DND-41 (cell line): ENCODE measurements at places on chromosomes 6 and 20.

DNA sequence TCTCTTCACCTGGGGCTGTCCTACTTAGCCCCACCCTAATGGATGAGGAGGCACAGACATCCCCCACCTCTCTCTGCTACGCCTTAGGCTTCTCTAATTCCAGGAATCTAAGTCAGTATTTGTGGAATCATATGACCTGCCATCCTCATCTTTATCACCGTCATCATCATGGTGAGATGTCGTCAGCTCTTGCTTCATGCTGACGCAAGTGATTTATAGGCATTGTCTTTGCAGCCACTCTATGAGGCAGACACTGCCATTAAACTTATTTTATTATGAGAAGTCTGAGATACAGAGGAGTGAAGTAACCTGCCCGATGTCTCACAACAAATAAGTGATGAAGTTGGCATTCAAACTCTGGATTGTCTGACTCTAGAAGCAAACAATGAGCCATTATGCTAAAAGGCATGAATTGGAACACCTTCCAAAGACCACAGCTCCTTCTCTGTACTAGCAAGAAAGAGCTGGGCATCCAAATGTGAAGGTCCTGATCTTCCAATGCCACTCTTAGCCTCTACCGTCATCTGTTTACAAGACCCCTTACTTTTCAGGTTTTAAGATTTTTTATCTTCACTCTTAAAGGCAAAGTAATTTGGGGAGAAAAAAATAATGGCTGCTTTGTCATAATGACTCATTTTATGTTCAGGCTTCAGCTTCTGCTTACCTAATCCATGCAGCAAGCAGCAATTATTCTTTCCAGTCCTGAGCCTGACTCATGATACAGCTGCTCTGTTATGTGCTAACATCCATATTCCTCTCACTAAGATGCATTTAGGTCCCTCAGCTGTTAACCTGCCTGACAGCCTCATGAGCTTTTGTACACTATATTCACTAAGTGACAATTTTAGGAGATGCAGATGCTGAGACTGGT is 113.7 kb upstream of the BCLAF1 start:
- H3K36me3 ChIP-seq: no peaks in the 10 kb centered on the region
- DNase-seq: no peak
- H3K27ac ChIP-seq: no peak overlapping the region
- H3K4me1 ChIP-seq: no peaks in the 10 kb centered on the region
- peaks cover 10% of the 10 kb centered on the region for H3K27me3 ChIP-seq
- no peak overlapping the region for H3K4me3 ChIP-seq

GRCh38 chr20:31901615-31902014 is 31.2 kb downstream of the TTLL9 start:
- H3K4me3 ChIP-seq: no peak overlapping the region
- no peak for DNase-seq
- H3K27me3 ChIP-seq: peaks cover 12% of the 10 kb centered on the region
- no peaks in the 10 kb centered on the region for H3K4me1 ChIP-seq
- H3K36me3 ChIP-seq: no peaks in the 10 kb centered on the region

DNA sequence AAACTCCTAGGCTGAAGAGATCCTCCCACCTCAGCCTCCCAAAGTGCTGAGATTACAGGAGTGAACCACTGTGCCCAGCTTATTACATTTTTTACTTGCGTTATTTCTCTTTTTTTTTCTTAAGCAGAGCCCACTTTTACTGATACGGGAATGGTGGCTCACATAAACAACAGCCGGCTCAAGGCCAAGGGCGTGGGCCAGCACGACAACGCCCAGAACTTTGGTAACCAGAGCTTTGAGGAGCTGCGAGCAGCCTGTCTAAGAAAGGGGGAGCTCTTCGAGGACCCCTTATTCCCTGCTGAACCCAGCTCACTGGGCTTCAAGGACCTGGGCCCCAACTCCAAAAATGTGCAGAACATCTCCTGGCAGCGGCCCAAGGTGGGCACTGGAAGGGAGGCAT is 10.5 kb downstream of the CAPN11 start:
- H3K4me1 ChIP-seq: no peaks in the 10 kb centered on the region; the same call in 1 of the 2 replicates
- no peaks in the 10 kb centered on the region for H3K36me3 ChIP-seq
- H3K27ac ChIP-seq: no peak overlapping the region
- DNase-seq: no peak
- H3K27me3 ChIP-seq: peaks cover 14% of the 10 kb centered on the region

GRCh38 chr20:6006603-6006949 is 47.3 kb downstream of the LRRN4 start:
- peaks cover 28% of the 10 kb centered on the region for H3K36me3 ChIP-seq
- DNase-seq: no peak
- H3K27ac ChIP-seq: peak overlapping the region; percentile 85
- no peaks in the 10 kb centered on the region for H3K27me3 ChIP-seq
- H3K4me1 ChIP-seq: peaks cover 36% of the 10 kb centered on the region

- no peaks in the 10 kb centered on the region for H3K4me1 ChIP-seq
- H3K27ac ChIP-seq: no peak overlapping the region
- peak; percentile 9 for DNase-seq
- no peaks in the 10 kb centered on the region for H3K36me3 ChIP-seq
- H3K27me3 ChIP-seq: no peaks in the 10 kb centered on the region
Observed at GRCh38 chr6:15036690-15037245, 209.1 kb upstream of the JARID2 start.

DNA sequence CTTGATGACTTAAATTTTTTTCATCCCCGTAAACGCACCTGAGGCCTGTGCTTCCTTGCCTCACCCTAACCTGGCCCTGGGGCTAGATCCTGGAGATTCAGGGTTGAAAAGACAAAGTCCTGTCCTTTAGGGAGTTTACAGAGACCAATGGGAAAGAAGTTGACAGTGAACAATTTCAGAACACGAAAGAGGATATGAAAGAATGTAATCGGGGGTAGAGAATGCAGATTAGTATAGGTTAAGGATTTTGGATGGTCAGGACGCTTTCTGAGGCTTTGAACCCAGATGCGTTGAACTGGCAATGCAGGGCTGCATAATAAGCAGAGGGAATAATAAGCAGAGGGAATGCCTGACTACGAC is 1.7 kb upstream of the FBXO5 start:
- DNase-seq: no peak
- peaks cover 40% of the 10 kb centered on the region for H3K36me3 ChIP-seq
- peak overlapping the region; percentile 100 for H3K27ac ChIP-seq
- peak overlapping the region; percentile 94; the same call in 1 of the 2 replicates for H3K4me3 ChIP-seq
- H3K27me3 ChIP-seq: no peaks in the 10 kb centered on the region

- H3K36me3 ChIP-seq: no peaks in the 10 kb centered on the region
- H3K27ac ChIP-seq: no peak overlapping the region
- peaks cover 7% of the 10 kb centered on the region for H3K27me3 ChIP-seq
- no peak for DNase-seq
- no peak overlapping the region for H3K4me3 ChIP-seq
Observed at GRCh38 chr6:105170059-105170458, 9.8 kb downstream of the POPDC3 start.

DNA sequence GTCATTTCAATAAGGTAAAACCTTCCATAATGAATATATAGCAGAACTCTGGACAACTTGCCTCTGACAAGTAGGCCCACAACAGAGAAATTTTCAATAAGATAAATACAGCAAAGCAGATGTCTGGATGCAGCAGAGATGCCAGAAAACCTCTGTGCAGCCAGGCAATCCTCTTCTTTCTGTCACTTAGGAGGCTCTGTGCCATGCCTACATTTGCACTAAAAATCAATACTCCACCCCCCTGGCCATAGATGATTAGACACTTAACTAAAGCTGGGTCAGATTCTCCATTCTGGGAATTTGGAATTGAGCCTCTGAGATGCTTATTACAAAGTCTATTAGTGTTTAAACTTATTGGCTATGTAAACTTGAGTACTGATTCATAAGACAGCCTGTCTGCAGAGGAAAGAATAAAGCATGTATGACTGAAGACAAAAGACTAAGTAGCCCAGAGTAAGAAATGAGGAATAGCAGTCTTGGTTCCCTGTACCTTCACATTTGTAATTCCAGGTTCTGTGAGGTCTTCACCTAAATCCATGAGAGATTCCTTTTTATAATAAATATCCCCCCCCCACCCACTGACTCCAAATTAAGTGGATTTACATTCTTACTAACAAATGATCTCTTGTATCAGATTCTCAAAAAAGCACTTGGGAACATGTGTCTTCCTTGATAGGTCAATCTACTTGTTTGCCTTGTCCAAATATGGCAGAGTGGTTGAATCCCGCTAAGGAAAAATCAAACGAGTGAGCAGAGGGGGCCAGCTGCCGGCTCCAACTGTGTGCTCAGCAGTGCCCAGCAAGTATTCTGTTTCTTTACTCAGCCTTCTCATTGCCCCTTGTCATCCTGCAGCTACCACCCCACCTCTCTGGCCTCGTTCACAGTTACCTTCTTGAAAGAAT is 20.4 kb downstream of the MAN1A1 start:
- no peak overlapping the region for H3K4me3 ChIP-seq
- H3K27ac ChIP-seq: no peak overlapping the region
- H3K36me3 ChIP-seq: no peaks in the 10 kb centered on the region; the same call in none of the 2 replicates
- no peaks in the 10 kb centered on the region for H3K27me3 ChIP-seq

DNA sequence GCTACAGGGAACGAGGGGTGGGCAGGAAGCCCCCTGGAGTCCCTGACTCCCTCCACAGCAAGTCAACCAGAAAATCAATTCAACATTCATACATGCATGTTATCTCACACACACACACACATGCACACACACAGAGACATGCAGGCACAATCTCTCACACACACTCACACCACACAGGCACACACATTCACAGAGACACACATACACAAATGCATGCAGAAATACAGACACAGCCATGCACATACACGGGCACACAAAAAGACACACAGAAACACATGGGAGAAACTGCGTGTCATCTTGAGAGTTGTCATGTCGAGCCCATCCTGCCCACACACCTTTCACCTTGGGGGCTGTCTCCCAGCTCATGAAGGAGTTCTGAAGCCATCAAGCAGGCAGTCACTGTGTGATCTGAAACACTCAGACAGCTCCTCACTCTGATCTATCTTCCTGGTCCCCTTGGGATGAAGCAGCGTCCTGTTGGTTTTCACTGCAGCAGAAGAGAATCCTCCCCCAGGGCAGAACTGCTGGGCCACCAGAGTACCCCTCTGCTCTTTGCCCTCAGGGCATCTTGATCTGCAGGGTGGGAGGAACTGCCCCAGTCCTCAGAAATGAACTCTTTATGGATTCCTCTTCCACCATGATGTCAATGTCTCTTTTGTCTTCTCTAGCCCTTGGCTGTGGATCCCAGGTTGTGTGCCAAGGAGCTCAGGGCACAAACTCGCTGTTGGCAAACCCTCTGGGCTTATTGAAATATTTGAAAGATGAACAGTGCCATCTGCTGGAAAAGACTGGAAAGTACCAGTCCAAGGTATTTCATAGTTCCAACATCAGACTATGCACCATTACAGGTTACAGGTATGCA is 8.8 kb downstream of the RAET1L start:
- peaks cover 15% of the 10 kb centered on the region for H3K27me3 ChIP-seq
- peak; percentile 48 for DNase-seq
- H3K36me3 ChIP-seq: no peaks in the 10 kb centered on the region
- no peaks in the 10 kb centered on the region for H3K4me1 ChIP-seq
- H3K4me3 ChIP-seq: no peak overlapping the region

GRCh38 chr6:122042380-122042779 is 357.1 kb upstream of the HSF2 start:
- no peak for DNase-seq
- H3K4me3 ChIP-seq: no peak overlapping the region
- H3K36me3 ChIP-seq: no peaks in the 10 kb centered on the region
- no peaks in the 10 kb centered on the region for H3K4me1 ChIP-seq
- H3K27me3 ChIP-seq: no peaks in the 10 kb centered on the region

GRCh38 chr6:150069706-150070105 is 785 bp upstream of the ULBP3 start:
- no peaks in the 10 kb centered on the region for H3K4me1 ChIP-seq
- DNase-seq: no peak
- H3K27me3 ChIP-seq: peaks cover 20% of the 10 kb centered on the region
- no peaks in the 10 kb centered on the region for H3K36me3 ChIP-seq
- H3K4me3 ChIP-seq: no peak overlapping the region
- H3K27ac ChIP-seq: no peak overlapping the region

DNA sequence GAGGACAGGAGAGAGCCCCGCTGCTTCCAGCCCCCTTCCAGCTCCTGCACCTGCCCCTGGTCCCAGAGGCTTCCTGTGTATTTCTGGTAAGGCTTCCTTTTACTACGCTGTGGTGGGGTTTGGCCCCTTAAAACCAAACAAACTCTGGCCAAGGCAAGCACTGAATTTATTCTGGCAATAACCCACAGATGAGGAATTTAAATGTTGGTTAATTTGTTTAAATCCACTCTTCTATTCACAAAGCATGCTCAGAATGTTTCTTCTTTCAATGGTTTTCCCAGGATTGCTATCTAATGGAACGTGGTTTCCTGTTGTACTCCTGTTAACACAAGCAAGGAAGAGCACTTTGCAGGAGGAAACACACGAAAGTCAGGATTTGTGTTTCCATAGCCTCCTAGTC is 236.5 kb upstream of the FOXQ1 start:
- H3K4me1 ChIP-seq: no peaks in the 10 kb centered on the region
- no peak overlapping the region for H3K4me3 ChIP-seq
- H3K27ac ChIP-seq: no peak overlapping the region
- DNase-seq: no peak
- no peaks in the 10 kb centered on the region for H3K36me3 ChIP-seq

- no peaks in the 10 kb centered on the region for H3K27me3 ChIP-seq
- no peak overlapping the region for H3K27ac ChIP-seq
- no peaks in the 10 kb centered on the region for H3K4me1 ChIP-seq
- DNase-seq: no peak
- no peak overlapping the region for H3K4me3 ChIP-seq
- peaks cover 9% of the 10 kb centered on the region; the same call in 1 of the 2 replicates for H3K36me3 ChIP-seq
Observed at GRCh38 chr20:8656335-8656734, 412.6 kb upstream of the PLCB4 start.

- H3K36me3 ChIP-seq: no peaks in the 10 kb centered on the region
- no peaks in the 10 kb centered on the region for H3K27me3 ChIP-seq
- H3K27ac ChIP-seq: no peak overlapping the region
- no peak overlapping the region for H3K4me3 ChIP-seq
- H3K4me1 ChIP-seq: no peaks in the 10 kb centered on the region
Observed at GRCh38 chr20:39875492-39876110, 813.4 kb downstream of the MAFB start.

DNA sequence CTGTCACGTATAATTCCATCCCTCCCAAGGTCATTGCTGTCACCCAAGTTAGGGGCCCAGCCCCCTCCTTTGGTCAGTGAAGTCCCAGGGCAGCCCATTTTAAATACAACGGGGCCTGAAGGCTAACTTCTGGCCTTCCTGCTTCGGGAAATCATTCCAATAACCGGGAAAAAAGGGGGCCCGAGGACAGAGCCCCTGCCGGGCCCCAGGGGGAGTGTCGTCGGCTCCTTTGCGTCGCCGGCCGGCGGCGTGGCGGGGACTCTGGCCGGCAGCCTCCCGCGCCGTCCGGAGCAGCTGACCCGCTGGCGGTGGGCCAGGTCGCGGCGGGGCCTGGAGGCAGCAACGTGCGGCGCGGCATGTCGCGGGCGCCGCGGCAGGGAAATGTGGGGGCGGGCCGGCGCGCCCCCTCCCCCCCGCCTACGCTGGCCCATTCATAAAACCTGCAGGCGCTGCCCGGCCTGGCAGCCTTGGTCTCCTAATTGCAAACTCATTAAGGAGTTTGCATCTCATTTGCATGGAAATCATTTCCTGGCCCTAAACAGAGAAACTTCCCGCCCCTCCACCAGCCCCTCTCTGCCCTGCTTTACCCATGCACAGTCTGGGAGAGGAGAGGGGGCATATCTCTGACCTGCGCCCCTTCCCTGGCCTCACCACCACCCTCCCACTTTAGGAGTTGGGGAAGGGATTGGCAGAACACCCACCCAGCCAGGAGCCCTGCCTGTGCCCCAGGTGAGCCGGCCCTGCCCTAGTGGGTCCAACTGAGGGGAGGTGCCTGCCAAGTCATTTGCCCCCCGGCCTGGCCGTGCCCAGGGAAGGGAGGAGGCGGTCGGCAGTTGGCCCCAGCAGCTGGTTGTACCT is 50.7 kb downstream of the MRPL14 start:
- DNase-seq: no peak
- no peak overlapping the region for H3K4me3 ChIP-seq
- H3K27ac ChIP-seq: no peak overlapping the region
- H3K36me3 ChIP-seq: no peaks in the 10 kb centered on the region
